ENCODE measurements at places on chromosomes 1 and 21.

- DNase-seq, result peak; percentile 29
Observed at GRCh38 chr1:224922404-224923164, 6.9 kb upstream of the DNAH14 start.

GRCh38 chr1:22861764-22862440, 110.8 kb downstream of the LACTBL1 start:
- DNase-seq, result no peak

DNA sequence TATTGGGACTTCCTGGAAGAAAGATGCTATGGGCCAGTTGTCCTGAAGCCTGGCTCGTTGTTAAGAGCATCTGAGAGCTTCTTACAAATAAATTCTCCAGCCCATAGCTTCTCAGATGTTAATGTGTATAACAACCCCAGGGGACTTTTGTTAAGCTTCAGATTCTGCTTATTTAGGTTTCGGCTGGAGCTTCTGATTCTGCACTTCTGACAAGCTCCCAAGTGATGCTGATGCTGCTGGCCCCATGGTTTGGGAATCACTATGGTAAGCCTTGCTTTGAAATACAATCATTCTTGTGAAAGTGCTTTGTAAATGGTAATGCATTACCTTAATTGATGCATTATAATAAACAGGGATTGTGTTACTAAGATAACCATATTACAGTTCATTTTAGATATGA, 281.8 kb upstream of the PLD5 start:
- no peak for DNase-seq

- no peak for DNase-seq
Observed at GRCh38 chr1:184970691-184971161, 3.6 kb downstream of the NIBAN1 start.

GRCh38 chr1:96363826-96364225, 357.8 kb upstream of the PTBP2 start:
- no peak for DNase-seq

DNA sequence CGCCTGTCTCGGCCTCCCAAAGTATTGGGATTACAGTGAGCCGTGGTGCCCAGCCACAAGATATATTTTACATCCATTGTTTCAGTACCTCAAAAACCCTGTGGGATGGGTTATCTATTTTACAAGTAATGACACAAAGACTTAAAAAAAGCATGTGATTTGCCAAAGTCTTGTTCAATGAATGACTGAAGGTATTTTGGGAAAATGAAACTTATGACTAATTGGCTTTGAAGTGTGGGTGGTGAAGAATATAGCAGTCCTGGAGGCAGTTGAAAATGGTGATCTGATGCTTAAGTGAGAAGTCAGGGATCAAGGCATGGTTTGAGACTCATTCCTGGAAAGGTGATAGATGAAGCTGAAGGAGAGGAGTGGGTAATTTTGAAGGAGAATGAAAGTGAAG, 3.0 kb downstream of the SWT1 start:
- no peak for DNase-seq

GRCh38 chr1:119773711-119774241, 5.1 kb upstream of the HMGCS2 start:
- DNase-seq, result peak; percentile 65

GRCh38 chr1:183898001-183898396, 93.1 kb downstream of the RGL1 start:
- DNase-seq, result no peak

- DNase-seq, result no peak
Observed at GRCh38 chr1:90902672-90903071, 119.2 kb downstream of the ZNF644 start.

GRCh38 chr1:24032981-24033380, 52.9 kb upstream of the SRSF10 start:
- DNase-seq, result no peak

GRCh38 chr1:71656902-71657301, 576.1 kb upstream of the ZRANB2 start:
- no peak for DNase-seq

- DNase-seq, result no peak
Observed at GRCh38 chr1:22104094-22104493, 38.8 kb downstream of the WNT4 start.

DNA sequence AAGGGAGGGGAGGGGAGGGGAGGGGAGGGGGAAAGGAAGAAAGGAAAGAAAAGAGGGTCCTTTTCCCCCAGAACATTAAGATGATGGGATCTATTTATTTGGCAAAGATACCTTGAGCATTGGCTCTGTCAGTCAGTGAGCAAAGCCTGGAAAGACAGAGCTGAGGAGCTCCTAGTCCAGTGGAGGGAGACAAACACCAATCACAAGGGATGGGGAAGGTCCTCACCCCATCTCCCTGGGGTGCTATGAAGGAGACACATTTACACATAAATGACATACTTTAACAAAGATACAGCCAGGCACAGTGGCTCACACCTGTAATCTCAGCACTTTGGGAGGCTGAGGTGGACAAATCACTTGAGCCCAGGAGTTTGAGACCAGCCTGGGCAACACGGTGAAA, 154.9 kb upstream of the TIAM1 start:
- DNase-seq, result no peak

DNA sequence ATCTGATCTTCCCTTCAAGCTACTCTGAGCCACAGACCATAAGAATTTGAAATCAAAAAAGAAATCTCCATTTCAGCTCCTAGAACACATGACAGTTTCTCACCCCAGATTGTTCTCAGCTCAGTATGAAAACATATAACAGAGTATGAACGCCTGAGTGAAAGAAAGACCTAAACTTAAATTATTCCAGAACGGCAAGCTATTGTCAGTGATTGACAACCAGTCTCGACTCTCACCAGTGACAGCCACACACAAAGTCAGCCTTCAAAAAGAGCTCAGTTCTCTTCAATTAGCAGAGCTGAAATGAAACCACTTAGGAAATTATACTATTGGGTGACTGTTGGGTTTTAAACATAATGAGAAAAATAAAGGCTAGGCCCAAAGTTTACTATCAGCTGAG, 312.8 kb downstream of the OMA1 start:
- no peak for DNase-seq

GRCh38 chr1:205247130-205247921, 19.6 kb downstream of the TMCC2 start:
- no peak for DNase-seq

GRCh38 chr1:189192741-189193520, 1284.7 kb downstream of the BRINP3 start:
- no peak for DNase-seq

DNA sequence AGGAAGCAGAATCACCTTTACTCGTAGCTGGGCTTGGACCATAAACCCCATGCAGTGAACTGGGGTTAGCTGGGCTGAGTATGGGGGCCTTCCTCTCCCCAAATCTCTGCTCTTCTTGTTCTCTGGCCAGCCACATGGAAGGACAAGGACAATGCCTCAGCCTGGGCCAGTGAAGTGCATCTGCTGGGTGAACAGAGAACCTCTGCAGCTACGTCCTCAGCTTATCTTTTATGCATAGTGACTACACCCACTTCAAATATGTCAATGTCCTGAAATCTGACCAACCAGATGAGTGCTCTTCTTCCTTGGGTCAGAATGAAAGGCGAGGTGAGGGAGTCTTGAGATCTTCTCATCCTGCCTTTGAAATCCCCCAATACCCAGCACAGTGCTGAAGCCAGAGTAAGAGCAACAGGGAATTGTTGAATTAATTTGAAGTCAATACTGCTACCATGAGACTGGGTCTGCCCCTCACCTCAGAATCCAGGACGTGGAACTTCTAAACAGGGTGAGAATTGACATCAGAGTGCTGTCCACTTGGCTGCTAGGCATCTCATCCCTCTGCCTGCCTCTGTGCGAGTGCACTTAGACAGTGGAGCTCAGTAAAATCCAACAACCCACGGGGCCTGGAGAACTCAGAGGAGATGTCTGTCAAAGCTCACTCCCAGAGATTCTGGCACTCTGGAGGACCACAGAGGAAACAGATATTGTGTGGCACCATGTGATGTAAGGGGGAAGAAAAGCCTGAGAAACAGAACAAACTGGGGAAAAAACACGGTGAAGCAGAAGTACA, 99.0 kb downstream of the IER5 start:
- no peak for DNase-seq

DNA sequence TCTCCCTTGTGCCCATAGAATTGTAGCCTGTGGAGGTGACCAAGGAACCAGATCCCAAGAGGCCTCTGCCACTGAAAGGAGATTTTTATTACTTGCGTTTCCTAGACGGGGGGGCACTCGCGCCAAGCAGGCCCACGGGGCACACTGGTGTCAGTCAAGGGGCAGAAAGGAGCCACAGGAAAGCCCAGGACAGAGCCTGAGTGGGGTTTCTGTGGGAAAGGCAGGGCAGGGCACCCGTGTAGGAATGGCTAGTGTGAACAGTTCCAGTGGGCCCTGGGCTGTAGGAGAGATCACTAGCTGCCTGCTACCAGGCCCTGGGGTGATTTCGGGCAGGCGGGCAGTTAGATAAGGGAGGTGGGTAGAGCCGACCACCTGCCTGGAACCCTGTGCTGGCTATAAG, 70.8 kb downstream of the ADARB1 start:
- no peak for DNase-seq

- no peak for DNase-seq
Observed at GRCh38 chr1:42739753-42740700, at the start of gene CLDN19. Gene CLDN19 (minus strand): TSS chr1:42740236. CDS start chr1:42740063, 173 bp downstream.

GRCh38 chr21:19420565-19420964, 1017.0 kb upstream of the TMPRSS15 start:
- no peak for DNase-seq

DNA sequence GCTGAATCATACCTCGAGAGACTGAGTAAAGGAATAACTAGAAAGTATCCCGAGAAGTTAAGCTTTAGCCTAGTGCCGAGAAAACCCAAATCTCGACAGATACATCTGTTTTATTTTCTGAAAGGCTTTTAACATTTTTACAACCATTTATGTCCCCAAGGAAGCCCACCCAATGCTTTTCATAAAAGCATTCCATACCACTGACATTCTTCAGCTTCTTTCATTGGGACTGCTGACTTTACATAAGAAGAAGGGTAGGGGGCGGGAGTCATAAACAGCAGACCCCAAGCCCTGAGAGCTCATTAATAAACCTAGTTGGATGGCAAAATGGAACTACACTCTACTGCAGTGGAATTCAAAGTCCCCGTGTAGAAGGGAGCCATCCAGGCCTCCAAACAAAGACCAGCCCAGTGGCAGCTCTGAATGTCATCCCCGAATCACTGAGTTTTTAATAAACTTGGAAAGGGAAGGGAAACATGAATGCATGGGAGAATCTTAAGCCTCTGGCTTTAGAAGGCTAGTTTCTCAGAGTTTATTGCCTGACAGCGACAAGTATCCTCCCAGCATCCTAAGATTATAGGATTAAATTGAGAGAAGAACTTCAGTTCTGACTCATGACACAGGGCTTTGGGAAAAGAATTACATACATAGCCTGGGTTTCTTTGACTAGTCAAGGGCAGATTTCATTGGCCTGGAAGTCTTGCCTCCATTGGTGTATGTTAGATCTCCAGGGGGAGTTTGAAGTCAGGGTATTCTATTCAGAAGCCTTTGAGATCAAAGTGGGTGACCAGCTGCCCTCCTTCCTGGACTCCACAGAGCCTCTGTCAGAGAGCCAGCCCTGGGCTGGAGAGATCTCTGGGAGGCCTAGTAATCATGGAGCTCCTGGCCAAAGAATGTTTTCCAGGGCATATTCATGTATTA, 3.7 kb downstream of the ATF3 start:
- DNase-seq, result no peak

GRCh38 chr1:58968360-58968952, 184.6 kb upstream of the JUN start:
- DNase-seq, result peak; percentile 77

- DNase-seq, result no peak
Observed at GRCh38 chr1:214541206-214541605, 10.2 kb downstream of the PTPN14 start.

DNA sequence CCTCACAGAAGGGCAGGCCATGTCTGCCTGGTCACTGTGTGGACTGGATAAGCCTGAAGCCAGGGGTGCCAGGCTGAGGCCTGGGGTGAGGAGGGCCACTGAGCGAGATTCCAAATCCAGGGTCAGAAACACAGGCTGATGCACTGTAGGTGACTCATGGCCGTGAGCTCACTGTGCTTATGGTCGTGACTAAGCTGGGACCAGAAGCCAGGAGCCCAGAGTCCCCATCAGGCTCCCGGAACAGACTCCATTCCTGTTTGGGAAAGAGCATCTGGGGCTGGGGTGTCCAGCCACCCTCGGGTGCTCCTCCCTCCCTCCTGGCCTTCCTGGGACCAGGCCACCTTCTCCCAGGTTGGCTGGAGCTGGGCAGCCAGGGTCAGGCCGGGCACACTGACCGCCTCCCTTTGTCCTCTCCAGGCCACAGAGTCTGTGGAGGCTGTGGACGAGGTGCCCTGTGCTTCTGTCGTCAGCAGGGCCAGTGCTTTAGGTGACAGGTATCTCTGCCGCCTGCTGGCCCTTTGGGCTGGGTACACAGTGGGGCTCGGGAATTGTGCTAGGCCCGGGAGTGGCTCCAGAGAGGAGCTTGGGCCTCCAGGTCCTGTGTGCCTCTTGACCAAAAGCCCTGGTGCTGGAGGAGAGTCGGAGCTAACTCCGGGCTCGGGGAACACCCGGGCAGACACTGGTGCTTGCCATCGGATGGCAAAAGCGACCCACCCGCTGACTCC, 36.7 kb downstream of the AJAP1 start:
- no peak for DNase-seq

DNA sequence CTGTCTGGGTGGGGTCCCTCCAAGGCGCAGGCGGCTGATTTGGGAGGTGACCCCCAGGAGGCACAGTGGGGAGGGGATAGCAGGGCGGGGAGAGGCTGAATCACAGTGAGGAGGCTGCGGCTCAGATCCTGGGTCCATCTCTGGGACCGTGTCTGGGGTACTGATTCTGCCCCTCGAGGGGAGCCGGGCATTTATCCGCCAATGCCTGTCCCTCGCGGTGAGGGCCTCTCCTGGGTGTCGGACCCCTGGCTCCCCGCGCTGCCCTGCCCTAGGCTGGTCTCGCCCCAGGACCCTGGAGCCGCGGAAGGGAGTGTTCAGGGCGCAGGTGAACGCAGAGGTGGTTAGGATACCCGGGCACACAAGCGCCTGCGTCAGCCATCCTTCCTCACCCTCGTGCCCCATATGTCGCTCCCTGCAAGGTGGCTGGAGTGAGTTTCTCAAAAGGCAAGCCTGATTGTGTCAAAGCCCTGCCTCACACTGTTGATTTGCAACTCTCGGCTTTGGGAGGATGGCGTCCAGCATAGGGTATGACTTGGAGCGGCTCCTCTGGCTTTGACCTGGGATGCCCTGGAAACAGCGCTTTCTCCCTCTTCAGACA, 530.9 kb downstream of the PTPRU start:
- DNase-seq, result no peak

DNA sequence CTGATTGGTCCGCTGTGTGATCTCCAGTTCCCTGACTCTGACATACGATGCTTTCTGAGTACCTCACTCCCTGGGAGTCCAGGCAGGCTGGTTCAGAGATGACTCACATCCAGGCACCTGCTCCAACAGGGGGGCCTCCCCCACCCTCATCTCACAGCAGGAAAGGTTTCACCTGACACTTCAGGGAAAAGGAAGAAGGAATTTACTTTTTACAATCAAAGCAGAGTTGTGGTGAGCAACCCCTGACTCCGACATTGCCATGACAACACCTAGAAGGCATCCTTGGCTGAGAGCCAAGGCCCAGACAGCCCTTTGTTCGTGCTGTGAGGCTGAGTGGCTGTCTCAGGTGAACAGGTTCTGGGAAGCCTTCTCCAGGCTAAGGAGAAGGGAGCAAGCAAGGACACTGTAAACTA, 164.6 kb upstream of the GJB5 start:
- peak; percentile 97 for DNase-seq

- DNase-seq, result no peak
Observed at GRCh38 chr1:205812271-205812877, 624 bp downstream of the SLC41A1 start.

- DNase-seq, result no peak
Observed at GRCh38 chr1:15201849-15202551, 45.0 kb upstream of the FHAD1 start.
